Stimulated activated naive CD4-positive, alpha-beta T cell (primary cell): ENCODE measurements at places on chromosomes 5 and 9.
A peak's percentile ranks its signal among the peaks of the same experiment; 100 is the strongest.

GRCh38 chr5:172194985-172195774 is 1.2 kb downstream of the EFCAB9 start:
- DNase-seq: no peak

GRCh38 chr5:6000867-6001266 is 377.5 kb downstream of the MED10 start:
- no peak for DNase-seq

DNA sequence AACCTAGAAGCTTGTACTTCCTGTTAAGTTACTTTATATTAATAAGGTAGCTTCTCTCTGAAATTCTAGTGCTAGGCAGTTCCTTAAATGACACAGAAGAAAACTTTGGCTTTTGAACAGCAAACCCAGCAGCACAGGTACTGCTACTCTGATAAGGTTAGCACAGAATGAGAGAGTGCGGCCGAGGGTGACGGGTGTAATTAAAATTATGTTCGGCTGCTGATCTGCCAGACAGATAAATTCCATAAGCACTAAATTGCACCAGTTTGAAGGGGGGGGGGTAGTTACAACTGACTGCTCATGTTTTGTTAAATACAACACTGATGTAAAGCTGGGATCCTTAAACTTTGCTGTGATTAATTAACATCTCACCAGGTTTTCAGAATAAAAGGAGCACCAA is 475.1 kb downstream of the SPOCK1 start:
- DNase-seq: no peak

DNA sequence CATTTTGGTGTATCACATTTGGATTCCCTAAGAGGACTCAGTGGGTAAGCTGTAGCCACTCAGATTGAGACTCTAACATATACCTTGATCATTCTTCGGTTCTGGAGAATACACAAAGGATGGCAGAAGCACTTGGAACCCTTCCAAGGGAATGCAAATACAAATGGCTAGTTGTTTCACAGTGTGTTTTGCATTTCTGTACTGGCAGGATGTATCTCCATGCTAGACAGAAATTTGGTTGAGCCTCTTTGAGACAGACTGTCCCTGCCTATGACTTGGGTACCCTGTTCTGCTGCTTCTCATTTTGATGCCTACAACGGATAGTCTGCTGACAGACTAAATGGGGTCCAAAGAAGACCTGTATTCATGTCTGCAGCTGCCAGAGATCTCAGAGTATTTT is 273.5 kb downstream of the TMEM38B start:
- no peak for DNase-seq

DNA sequence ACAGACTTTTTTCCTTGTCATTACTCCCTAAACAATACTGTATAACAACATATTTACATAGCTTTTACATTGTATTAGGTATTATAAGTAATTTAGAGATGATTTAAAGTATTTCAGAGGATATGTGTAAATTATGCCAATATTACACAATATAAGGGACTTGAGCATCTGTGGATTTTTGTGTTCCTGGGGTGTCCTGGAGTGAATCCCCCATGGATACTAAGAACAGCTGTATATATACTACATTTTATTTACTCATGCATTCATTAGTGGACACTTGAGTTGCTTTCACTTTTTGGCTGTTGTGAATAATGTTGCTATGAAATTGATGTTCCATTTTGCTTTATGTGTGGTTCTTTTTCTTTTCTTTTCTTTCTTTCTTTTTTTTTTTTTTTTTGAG is 348.8 kb downstream of the SH3GL2 start:
- no peak for DNase-seq

DNA sequence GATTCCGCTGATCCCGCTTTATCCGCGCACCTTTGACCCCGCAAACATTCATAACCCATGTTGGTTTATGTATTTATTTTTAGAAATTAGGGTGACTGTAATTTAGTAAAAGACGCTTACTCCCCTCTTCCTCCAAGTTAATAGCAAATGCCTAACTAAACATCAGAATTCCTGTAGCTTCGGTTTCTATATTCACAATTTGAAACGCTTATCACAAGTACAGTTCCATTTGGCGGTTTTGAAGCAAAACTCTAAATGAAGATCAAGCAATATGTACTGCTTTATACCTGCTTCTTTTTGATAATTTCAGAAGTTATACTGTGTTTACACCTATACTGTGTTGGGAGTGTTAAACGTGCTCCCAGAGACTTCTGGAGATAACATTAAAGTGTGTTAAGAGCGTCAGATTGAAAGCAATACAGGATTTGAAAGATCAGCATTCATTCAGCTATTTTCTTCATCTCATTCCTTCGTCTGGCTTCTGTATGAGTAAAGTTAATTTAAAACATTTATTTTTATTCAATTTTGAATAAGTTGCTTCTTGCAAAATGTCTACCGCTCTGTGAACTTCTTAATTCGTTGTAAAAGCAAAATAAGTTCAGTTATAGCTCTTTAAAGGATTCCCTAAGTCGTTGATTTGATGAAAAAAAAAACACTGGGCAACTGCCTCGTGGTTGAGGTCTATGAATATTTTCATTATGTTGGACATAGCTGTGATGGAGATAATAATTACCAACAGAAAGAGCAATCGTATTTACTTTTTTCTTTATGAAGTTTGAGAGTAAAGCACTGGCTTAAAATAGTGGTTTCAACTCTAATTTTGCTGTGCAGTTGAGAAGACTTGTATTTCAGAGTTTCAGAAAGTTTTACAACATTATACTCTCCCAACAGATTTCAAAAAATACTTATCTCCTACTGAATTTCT is 2.5 kb downstream of the PRDM6 start:
- DNase-seq: no peak

DNA sequence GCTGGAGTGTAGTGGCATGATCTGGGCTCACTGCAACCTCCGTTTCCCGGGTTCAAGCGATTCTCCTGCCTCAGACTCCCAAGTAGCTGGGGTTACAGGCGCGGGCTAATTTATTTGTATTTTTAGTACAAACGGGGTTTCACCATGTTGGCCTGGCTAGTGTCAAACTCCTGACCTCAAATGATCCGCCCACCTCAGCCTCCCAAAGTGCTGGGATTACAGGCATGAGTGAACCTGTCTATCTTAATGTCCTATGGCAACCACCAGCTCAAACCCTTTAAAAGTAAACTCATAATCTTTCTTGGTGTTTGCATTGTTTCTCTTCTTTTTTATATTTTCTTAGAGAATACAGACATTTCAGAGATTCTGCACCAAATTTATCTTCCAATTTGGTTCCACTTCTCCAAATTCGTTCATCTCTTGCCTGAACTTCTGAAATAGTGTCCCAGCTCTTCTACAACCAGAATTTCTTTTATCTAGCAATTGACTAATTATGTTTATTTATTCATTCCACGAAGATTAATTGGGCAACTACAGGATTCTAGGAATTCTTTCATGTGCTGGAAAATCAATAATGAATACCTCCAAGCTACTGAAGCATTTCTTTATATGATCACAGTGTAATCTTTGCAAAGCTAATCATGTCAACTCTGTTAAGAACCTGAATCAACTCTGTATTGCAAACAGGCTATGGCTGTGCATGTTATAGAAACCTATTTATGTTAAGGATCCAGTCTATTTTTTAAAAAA is 60.0 kb upstream of the TYRP1 start:
- DNase-seq: no peak

DNA sequence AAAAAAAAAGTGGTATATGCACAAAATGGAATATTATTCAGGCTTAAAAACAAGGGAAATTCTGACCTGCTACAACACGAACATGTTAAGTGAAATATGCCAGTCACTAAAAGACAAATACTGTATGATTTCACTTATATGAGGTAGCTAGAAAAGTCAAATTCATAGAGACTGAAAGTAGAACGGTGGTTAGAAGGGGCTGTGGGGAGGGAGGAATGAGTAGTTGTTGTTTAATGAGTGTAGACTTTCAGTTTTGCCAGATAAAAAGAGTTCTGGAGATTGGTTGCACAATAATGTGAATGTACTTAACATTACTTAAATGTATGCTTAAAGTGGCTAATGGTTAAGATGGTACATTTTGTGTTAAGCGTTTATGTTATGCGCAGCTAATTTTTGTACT is 79.5 kb upstream of the IL12B start:
- no peak for DNase-seq

DNA sequence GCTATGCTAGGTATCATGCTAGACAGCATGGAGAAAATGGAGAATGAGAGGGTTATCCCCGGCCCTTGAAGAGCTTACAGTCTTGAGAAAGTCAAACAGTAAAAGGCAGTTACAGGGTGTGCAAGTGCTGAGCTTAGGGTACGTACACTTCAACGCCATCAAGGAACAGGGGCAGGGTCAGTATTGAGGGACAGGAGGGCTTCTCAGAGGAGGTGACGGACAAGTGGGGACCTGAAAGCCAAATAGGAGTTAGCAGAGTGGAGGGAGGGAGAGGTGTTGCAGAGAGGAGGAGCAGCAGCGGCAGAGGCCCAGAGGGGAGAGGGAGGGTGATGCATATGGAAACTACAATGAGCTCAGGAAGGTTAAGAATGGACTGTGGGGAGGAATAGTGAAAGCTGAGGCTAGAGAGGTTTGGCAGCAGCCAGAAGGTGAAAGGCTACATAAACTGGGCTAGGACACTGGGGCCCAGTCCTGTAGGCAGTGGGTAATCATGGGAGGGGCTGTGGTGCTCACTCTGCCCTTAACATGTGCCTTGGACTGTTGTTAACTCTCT is 88.0 kb downstream of the NRG2 start:
- DNase-seq: no peak

DNA sequence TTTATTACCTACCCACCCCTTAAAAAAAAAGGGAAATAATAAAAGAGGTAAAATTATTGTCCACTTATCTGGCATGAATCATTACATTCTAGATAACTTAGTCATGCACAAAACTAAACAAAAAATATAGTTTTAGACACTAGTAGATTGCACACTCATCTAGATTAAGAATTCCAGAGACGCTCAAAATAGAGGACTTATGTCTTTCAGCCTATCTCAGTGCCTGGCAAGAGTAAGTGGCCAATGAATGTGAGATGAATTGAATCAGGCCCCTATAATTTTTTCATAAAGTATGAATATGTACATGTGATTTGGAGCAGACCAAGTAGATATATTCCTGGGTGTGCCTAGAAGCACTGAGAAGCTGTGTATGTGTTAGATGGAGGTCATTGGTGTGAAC is 2.0 kb upstream of the RXFP3 start:
- no peak for DNase-seq

GRCh38 chr5:176545737-176546509 is 3.2 kb upstream of the CDHR2 start:
- no peak for DNase-seq

- no peak for DNase-seq
Measured at GRCh38 chr5:167296661-167297060, 994.8 kb upstream of the WWC1 start.

- DNase-seq: no peak
Measured at GRCh38 chr5:57816108-57816507, 333.5 kb upstream of the ACTBL2 start.

DNA sequence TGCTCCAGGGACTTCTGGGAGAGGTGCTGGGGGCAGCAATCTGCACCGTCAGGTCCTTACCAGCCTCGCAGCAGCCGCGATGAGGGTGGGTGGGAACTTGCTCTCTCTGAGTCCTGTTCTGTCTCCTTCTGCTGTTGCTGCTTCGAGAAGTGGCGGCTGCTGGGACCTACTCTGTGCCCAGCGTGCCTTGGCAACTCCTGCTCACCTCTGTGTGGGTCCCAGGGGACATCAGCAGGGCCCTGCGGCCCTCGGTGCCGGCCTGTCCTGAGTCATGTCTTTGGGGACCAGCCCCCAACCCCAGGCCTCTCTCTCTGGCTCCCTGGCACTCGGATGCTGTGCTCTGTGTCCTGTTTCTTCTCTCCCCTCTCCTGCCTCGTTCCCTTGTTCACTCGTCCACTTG is 49.5 kb downstream of the KCNT1 start:
- DNase-seq: no peak

- DNase-seq: no peak
Measured at GRCh38 chr9:130523921-130524320, 55.5 kb upstream of the FUBP3 start.

DNA sequence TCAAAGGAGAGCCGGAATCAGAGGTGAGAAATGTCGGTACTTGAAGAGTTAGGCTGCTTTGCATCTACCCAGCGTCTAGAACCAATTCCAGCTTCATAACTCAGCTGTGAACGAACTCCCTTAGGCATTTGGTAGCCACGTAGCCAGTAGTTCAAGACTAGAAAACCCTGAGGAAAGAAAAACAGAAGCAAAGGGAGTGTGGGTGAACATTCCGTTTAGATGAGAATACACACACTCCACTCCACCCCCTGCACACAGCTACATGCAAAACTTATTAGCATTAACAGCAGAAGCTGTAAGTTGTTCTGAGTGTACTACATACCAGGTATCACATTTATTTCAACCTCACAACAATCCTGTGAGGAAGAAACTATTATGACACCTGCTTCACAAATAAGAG is 78.3 kb downstream of the SMIM23 start:
- no peak for DNase-seq

GRCh38 chr5:71816307-71816706 is 97.2 kb downstream of the CARTPT start:
- DNase-seq: no peak

DNA sequence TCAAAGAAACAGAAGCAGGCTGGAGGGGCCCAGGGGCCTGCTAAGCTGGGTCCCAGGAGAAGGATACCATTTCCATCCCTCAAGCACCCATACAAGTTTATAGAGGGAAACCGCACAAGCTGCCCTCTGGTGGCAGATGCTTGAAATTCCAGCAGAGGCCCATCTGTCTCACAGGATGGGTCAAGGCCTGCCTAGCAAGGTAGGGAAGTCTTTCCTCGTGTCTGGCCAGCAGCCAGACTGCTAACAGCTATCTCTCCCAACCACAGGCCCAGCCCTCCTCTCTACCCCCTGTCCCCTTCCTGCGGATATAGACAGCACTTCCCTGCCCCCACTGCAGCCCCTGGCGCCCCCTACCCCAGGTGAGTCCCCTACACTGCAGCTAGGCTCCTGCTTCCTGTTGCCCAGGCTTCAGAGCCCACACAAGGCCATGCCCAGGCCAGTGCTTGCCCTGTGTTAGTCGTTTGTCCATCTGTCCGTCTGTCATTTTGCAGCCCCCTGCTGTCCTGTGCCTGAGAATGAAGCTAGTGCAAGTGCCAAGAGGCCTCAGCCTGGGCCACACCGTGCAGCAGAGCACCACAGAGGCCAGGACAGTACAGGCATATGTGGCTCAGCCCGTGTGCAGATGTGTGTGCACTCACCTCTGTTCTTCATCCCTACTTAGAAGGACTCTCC is 26.2 kb downstream of the TCF7 start:
- peak; percentile 53 for DNase-seq
